ENCODE measurements at places on chromosomes 3 and 15.
A peak's percentile ranks its signal among the peaks of the same experiment; 100 is the strongest.

- DNase-seq: no peak
Observed at GRCh38 chr15:44801364-44801763, 65.0 kb downstream of the TRIM69 start.

GRCh38 chr3:81293156-81293555, 468.3 kb downstream of the GBE1 start:
- DNase-seq: no peak

DNA sequence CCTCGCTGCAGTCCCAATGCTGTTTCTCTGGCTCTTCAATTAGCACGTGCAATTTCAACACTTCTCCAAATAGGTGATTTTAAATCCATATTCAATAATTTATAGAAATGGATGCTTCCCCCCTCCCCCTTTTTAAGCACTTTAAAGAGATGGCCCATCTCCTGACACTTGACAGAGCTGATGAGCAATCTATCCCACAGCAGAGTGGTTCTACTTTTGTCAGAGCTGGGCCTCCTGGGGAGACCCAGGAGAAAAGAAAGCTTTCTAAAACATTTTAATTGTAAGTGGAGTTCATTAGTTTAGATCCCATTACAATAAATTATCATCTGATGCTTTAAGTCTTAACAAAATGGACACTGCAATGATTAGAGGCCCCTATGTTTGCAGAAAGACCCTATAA, 127.7 kb downstream of the SHQ1 start:
- DNase-seq: no peak

- peak; percentile 19 for DNase-seq
Observed at GRCh38 chr15:98914626-98915025, 93.0 kb downstream of the PGPEP1L start.

DNA sequence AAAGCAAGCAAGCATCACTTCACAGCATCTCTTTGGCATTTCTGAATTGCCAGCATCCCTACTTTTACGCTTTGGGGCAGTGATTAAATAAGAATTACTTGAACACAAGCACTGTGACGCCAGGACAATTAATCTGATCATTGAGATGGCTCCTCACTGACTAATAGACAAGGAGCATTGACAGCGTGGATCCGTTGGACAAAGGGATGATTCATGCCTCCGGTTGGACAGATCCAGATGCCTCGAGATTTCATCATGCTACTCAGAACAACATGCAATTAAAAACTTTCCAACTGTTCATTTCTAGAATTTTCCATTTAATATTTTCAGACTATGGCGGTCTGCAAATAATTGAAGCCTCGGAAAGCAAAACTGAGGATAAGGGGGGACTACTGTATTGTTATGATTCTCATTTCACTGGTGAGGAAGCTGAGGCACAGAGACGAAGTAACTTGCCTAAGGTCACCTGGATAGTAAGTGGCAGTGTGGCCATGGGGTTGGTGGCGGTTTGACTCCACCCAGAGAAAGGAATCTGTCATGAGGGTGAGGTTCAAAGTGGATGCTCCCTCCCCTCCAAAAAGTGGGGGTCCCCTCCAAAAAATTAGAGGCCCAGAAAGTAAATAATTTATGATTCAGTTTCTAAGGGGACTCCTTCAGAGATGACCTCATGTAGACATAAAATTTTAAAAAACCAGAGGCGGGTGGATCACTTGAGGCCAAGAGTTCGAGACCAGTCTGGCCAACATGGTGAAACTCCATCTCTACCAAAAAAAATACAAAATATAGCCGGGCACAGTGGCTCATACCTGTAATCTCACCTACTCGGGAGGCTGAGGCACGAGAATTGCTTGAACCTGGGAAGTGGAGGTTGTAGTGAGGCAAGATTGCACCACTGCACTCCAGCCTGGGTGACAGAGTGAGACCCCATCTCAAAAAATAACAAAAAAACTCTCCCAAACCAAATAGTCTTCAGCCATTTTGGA, 12.3 kb upstream of the PGPEP1L start:
- DNase-seq: no peak

GRCh38 chr3:54530944-54531343, 396.9 kb downstream of the LRTM1 start:
- DNase-seq: no peak

GRCh38 chr3:90025019-90025418, 917.6 kb downstream of the EPHA3 start:
- DNase-seq: no peak

GRCh38 chr15:86001200-86001599, 78.5 kb upstream of the AGBL1 start:
- DNase-seq: no peak

DNA sequence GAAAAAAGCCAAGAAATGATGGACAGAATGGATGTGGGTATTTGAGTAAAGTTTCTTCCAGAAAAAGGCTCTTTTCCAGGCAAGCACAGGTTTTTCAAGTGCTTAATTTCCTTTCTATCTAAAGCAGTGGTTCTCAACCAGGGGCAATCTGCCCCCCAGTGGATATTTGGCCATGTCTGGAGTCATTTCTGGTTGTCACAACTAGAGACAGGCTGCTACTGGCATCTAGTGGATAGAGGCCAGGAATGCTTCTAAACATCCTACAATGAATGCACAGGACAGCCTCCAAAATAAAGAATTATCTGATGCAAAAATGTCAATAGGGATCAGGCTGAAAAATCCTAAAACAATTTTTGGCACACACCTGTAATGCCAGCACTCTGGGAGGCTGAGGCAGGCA, 23.9 kb downstream of the SEC22C start:
- DNase-seq: no peak

DNA sequence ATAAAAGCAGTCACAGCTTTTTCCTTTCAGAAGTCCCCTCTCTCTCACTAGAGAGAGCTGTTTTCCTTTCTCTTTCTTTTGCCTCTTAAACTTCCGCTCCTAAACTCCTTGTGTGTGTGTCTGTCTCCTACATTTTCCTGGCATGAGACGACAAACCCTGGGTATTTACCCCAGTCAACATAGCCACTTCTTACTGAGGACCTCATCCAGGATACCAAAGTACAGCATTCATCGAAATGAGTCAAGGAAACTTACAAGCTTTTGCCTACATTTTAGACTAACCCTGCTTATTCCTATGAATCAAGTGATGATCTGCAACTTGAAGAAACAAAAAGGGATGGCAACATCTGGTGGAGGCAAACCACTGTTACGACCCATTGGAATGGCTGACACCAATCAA, 16.7 kb downstream of the PATL2 start:
- no peak for DNase-seq

DNA sequence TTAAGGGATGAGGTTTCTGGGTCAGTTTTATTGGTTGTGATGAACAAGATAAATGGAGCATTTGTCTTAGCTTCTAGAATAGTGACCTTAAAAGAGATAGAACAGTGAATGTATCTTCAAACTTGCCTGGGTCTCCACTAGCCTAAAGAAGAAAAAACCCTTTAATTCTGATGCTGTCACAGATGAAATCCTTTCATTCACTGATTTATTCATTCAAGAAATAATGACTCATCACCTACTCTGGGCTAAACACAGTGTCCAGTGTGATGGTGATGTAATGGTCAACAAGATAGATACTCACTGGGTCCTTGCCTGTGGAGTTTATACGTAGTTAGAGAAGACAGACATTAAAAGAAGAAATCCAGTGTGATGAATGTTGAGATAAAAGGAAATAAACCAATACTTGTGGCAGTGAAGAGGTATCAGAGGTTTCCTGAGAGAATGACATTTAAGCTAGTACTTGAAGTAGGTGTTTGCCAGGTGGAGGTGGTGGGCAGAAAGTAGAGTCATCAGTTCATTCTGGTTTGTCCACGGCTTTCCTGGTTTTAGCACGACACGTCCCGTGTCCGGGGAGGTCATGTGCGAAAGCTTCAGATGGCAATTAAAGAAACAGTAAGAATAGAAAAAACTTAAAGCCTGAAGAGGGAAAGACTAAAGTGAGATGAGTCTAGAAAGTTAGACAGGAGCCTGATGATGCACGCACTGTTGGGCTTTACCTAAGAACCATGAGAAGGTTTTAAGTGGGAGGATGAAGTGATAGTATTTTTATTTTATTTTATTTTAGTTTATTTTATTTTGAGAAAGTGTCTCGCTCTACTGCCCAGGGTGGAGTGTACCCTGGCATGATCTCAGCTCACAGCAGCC, 18.5 kb downstream of the PAK2 start:
- peak; percentile 63 for DNase-seq

DNA sequence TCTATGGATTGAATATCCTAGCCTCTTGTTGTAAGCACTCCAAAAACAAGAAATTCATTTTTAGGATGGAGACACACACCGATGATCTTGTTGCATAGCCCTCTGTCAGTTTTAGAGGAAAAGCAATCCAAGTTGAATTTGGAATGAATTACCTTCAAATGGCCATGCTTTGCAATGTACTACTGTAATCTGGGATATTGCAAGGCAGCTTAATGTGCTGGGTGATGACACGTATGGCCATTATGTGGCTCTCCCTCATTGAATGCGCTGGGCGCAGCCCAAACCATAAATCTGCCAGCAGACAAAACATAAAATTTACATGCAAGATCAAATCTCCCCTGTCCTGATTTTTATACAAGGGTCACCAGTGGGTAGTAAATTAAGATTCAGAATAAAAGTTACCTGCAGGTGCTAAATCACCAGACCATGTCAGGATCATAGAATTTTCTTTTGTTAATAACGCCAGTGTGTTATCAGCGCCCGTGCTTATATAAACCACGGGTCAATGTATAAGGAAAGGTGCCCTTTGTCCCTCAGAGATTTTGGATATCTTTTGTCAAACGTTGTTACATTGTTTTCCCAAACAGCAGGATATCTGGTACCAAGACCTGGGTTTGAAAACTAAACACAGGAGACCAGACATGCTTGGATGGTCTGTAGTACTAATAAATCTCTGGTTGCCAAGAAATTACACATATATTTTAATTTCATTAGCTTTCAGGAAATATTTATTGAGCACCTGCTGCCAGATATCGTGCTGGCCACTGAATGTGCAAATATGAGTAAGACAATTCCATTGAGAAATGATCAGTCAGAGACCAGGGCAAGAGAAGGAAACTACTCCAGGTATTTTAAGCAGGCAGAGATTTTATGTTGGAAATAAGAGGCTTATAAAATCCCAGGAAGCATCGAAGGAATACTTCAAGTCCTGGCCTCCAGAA, 237.1 kb downstream of the EBLN2 start:
- DNase-seq: no peak

DNA sequence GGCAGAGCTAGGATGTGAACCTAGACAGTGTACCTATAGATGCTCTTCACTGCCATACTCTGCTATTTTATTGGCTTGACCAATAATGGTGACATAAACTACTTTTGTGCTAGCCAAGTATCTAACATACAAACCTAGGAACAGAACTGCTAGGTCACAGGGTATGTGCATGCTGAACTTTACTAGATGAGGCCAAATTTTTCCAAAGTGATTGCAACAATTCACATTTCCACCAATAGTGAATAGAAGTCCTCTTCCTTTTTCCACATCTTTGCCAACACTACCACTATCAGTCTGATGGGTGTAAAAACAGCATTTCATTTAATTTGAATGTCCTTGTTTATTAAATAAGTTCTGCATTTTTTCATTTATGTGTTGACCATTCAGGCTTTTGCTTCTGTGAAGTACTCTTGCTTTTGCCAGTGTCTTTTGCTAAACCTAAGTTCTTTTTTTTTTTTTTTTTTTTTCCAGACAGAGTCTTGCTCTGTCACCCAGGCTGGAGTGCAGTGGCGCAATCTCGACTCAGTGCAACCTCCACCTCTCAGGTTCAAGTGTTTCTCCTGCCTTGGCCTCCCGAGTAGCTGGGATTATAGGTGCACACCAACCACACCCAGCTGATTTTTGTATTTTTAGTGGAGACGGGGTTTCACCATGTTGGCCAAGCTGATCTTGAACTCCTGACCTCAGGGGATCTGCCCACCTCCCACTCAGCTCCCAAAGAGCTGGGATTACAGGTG, 54.1 kb downstream of the DCAF1 start:
- no peak for DNase-seq

DNA sequence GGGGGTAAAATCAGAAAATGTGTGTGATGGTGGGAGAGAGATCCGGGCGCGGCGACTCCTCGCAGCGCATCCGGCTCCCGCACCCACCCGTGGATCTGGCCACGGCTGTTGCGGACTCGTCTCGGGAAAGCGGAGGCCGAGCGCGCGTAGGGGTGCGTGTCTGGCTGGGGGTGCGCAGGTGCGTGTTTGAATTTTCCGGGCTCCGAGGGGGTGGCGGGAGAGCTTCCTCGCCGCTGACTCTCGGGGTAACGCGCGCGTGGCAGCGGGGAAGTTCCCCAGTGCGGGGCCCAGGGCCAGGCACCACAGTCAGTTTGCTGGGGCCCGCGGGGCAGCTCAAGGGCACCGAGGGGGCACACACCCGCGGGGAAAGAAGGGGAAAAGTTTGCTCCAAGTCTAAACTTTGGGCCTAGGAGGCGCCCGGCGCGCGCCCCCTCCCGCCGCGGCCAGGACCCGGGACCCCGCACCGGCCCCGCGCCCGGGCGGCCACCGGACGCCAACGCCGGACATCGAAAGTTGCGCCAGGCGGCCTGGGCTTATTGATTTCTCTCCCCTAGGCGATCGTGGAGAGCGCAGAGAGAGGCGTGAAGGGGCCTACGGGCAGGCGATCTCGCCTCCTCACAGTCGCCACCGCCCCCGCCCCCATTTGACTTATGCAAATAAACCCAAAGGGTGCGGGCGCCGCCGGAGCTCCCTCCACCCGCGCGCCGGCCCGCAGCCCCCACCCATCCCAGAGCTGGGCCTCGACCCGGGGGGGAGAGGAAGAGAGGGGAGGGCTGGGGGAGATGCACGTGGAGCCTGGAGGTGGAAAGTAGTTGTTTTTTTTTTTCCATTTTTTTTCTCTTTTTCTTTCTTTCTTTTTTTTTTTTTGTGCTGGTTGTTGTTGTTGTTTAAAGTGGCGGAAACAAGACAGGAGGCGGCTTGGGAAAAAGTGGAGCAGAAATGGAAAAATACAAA, 639 bp downstream of the FOXP1 start:
- DNase-seq: peak; percentile 22

GRCh38 chr3:158600787-158601186, 29.8 kb downstream of the MLF1 start:
- no peak for DNase-seq

DNA sequence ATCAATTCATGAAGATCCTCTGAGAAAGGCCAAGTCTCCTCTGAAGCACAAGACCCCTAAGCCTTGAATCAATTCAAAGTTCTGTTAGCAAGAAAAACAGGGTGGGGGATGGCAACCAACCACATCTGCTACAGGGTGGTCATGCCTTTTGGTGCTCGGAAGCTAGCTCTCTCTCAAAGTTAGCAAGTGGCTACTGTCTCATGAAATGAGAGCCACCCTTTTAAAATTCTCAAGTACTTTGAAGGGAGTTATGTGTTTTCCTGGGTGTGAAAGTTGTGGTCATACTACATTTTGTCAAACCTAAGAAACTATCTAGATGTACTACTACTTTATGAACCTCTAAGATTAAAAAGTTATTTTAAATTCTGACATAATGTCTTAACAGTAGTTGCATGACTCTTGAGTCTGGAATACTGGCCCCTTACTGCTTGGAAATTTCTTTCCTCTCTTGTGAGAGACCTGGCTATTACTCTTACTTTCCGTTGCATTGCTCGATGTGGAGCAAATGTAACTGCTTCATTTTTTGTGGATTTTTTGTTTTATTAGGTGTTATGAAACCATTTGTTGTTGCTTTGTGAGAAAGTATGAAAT, 116.1 kb downstream of the CHST2 start:
- no peak for DNase-seq

Measured in H54 (cell line).